ENCODE measurements at places on chromosomes 3 and 15.

DNA sequence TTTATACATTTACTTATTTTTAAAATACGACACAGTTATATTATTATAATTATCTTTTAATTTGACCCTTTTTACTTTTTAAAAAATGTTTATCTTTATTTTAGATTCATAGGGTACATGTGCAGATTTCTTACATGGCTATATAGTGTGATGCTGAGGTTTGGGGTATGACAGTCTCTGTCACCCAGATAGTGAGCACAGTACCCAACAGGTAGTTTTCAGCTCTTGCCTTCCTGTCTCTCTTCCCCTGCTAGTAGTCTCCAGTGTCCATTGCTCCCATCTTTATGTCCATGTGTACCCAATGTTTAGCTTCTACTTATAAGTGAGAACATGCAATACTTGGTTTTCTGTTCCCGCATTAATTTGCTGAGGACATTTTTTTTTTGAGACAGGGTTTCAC, 21.8 kb upstream of the KCNMB2 start:
- DNase-seq: no peak

GRCh38 chr3:127261925-127262324, 25.9 kb downstream of the PRR20G start:
- DNase-seq: no peak

DNA sequence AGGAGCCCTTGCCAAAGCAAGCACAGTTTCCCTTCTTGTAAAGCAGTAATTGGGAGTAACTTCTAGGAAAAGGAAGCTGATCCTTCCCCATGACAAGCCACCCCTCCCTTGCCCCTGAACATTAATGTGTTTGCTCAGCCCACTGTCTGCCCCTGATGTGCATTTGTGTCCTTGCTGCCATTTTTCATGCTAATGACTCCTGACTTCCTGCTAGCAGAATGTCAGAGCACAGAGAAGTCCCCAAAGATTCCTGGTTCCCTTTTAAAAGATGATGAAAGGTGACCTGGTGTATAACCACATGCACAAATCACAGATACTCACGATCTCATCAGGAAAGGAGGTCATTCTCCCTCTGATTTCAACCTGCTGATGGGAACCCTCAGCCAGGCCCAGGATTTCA, 44.2 kb upstream of the WNT5A start:
- no peak for DNase-seq

GRCh38 chr15:101193806-101194545, 57.9 kb downstream of the CHSY1 start:
- DNase-seq: no peak

GRCh38 chr3:12782172-12782815, 14.2 kb upstream of the CAND2 start:
- DNase-seq: no peak

DNA sequence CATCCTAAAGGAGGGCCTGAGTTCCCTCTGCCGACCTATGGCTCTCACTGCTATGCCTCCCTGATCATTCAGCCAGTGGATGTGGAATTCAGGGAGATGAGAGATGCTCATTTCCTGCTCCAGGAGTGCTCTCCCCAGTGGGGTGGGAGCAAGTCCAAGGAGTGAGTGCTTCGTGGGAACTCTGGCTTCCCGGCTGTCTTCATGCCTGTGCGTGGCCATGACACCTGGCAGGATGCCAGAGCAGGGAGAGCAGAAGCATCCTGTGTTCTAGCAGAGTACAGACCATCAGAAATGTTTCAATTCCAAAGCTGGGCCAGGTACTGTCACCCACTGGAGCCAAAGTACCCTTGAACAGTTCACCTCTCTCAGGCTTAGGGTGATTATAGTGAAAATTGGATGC, 45.1 kb downstream of the APH1B start:
- no peak for DNase-seq

DNA sequence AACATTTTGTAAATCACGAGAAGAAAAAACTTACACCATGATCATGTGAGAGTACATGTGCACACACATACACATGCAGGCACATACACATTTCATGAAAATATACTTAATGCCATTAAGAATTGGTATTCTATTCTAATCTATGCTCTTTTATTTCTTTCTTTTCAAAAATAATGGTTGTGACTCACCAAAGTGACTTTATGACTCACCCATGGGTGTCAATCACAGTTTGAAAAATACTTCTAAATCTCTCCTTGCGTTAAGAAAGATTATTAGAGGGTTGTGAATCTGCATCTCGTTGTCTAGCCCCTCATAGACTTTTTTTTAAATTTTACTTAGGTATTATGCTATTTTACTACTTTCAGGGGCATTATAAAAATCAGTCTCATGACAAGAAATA, 254.2 kb downstream of the TUSC7 start:
- DNase-seq: no peak

DNA sequence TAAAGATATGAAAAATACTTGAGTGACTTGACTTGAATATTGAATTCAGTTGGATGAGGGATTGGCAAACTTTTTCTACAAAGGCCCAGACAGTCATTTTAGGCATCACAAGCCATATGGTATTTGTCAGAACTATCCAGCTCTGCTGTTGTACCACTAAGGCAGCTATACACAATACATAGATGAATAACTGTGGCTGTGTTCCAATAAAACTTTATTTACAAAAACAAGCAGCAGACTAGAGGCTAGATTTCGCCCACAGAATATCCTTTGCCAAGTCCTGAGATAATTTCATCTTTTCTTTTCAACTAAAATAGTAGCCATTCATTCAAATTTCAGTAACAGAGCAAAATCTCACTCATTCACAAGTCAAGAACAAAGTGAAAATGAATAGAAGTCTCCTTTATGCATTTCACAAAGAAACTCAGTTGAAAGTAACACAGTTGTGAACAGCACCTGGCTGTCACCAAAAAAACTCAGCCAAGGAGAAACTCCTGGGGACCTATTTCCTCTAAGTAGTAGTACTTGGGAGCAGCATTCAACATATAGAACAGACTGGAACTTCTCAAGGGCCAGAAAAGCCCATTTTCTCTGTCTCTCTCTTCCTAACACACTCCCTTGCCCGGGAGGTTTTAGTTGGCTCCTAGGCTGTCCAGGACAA, 56.3 kb downstream of the OSBPL10 start:
- no peak for DNase-seq

DNA sequence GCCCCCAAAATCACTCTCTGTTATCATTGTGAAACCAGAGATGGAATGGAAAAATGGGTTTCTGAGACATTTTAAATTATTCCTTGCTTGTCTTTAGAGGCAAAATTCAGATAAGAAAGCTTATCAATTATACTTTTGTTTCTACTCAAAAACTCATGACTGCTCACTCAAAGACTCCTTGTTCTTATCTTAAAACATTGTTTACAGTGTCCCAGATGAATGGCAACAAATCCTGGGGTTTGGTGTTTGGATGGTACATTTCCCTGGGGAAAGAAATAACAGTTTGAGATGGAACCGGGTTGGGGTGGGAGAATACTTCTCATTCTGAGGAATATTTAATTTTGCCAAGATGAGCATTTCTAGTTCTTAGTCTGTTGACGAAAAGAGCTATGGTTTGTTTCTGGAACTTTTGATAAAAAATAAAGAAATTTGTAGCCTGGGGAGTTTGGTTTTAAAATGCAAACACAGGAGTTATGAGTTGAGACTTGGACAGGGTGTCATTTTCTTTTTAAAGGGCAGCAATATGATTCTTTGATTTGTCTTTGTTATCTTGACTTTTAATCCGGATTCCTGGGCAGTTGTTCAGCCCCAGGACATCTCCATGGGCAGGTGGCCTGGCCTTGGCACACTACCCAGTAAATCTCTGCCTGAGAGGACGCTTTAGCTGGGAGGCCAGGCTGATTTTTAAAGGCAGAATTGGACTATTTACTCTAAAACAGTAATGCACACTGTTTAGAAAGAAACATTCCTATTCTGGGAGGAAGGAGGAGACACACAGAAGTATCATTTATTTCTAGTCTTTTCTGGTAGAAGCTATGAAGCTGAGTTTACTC, 32.4 kb downstream of the BTD start:
- no peak for DNase-seq

DNA sequence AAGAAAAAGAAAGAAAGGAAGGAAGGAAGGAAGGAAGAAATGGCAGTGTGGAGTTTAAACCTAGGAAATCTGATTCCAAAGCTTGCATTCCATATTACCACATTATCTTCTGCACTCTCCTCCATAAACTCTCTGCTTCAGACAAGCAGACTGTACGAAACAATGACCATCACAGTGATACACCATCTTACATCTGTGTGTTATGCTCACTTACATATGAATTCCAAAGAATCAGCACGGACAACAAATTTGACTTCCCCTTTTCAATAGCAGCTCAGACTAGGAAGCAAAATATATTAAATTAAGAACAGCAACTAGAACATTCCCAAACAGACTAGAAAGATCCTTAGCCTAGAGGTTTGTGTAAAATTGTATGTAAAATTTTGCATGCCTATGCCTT, 18.0 kb upstream of the PPM1L start:
- DNase-seq: no peak

DNA sequence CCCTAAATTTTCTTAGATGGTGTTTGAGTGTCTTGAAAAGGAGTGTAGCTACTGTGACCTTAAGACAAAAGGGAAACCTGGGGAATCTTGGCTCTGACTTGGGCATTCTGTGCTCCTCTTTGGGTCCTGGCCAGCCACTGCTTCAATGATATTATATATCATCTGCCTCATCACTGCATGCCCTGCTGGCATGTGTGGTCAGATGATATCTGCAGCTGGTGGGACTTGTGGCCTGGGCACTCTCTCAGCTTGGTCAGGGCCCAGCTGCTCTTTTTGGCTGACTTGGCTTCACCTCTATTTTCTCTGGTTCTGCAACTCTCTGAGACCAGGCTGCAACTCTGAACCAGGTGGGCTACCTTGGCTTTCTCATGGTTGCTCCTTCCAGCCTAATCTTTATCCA, 446.1 kb upstream of the RARB start:
- no peak for DNase-seq

DNA sequence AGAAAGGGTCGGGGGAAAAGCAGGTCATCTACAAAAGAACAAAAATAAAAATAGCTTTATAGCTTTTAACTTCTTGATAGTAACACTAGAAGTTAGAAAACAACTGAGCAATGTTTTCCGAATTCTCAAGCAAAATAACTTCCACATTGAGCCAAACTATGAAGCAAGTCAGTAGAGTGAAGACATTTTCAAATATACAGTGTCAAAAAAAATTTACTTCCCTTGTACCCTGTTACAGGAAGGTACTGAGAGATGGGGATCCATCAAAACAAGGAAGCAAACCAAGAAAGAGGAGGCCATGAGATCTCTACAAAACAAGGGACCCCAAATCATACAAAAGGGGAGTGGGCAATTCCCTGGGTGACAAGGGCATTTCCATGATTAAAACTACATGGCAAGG, 26.6 kb upstream of the STIMATE start:
- DNase-seq: no peak

GRCh38 chr3:122697952-122698620, 17.4 kb downstream of the PARP14 start:
- no peak for DNase-seq

GRCh38 chr3:98650971-98651779, 57.8 kb upstream of the CPOX start:
- DNase-seq: no peak

- no peak for DNase-seq
Measured at GRCh38 chr15:35019404-35020327, 31.6 kb upstream of the ZNF770 start.

DNA sequence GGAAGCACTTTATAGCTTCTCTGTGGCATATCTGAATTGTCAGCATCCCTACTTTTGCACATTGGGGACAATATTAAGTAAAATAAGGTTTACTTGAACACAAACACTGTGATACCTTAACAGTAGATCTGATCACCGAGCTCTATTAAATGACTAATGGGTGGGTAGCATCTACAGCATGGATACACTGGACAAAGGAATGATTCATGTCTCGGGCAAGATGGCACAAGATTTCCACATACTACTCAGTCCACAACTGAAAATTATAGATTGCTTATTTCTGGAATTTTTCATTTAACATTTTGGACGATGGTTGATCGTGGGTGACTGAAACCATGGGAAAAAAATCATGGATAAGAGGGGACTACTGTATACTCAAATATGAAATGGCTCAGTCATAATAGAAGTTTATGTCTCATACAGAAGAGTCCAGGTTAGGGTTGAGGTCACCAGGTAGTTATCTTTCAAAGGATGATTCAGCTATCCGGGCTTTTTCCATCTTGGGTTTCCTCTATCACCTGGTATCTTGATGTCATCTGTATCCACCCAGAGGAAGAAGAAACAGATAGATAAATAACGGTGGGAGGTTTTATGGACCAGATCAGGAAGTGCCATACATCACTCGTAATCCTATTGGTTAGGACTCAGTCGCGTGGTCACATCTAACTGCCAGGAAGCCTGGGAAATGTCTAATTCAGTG, 320.0 kb upstream of the RARB start:
- DNase-seq: no peak

- DNase-seq: no peak
Measured at GRCh38 chr3:141796081-141796888, 33.1 kb downstream of the GRK7 start.

GRCh38 chr3:14943042-14943441, 4.3 kb upstream of the NR2C2 start:
- no peak for DNase-seq

DNA sequence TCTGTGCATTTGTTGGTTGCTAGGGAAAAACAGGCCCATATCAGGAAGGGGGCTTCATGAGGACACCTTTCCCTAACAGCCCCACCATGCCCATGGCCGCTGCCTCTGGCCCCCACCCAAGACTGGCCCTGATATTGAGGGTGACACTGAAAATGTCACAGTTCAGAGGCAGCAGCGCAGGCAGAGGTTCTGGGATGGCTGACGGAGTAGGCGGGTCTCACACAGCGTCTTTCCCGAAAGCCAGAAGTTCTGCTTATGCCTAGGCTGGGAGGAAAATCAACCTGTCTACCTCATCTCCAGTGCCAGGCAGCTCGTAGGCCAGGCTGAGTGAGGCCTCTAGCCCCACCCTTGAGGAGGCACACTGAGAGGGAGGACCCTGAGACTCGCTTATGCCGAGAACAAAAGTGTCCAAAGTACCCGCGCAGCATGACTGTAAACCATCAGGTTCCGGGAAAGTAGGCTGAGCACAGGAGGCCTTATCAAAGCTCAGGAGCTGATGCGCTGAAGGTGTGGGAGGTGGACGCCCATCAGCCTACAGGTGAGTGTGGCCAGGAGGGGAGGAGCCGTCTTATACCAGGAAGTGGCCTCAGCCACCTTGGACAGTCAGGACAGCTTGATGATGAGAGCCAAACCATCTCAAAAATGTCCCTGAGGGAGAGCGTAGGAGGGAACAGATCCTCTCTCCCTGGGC, 27.5 kb downstream of the GRAMD2A start:
- DNase-seq: no peak

GRCh38 chr3:50388016-50388719, 28.8 kb upstream of the TMEM115 start:
- no peak for DNase-seq

DNA sequence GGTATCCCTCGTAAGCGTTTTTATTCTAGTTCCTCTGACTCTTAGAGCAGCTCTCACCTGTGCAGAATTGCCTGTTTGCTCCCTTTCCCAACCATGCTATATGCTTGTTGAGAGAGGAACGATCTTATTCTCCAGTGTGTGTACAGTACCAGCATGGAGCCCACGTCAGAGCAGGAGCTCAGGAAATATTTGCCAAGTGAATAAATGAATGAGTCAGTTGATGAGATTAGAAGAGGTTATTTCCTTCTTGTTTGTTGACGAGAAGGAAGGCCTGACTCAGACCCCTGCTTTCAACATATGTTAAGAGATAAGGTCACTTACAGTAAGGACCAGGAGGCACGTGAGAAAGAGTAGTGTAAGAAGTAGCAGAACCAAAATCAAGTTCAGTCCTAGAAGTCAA, 106.3 kb upstream of the ABHD17C start:
- no peak for DNase-seq

Measured in NCI-H748 treated with DMSO at 0.1 percent for 48 hours (cell line).